ENCODE measurements at places on chromosomes 4 and X.

GRCh38 chrX:148647651-148648050 lies 147.2 kb downstream of the AFF2 start:
- no peak for DNase-seq

DNA sequence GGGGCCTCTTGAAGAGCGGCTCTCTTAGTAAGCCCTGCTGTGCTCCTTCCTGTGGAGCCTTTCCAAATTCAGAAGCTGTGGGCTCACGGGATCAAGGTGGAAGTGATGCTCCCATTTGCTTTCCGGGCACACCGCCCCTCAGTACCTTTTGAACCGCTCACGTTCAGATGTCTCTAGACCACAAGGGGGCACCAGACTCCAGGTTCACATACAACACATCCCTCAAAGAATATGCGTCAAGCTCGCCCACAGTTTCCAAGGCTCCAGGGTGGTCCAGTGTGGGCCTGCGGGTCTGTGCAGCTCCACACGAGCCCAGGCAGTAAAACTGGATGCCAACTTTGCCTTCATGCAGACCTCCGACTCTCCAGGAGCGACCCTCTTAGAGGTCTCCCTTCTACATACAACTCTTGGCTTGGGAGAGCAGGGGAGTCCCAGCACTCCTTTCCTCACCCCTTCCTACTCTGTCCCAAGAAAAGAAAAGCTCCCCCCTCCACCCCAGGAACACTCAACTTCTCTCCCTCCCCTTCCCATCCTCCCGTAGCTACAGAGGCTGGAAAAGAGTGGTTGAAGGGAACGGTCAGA lies 11.0 kb downstream of the SUPT20HL1 start:
- peak; percentile 77 for DNase-seq

- DNase-seq: no peak
Observed at GRCh38 chr4:147843162-147843561, 111.3 kb downstream of the ARHGAP10 start.

DNA sequence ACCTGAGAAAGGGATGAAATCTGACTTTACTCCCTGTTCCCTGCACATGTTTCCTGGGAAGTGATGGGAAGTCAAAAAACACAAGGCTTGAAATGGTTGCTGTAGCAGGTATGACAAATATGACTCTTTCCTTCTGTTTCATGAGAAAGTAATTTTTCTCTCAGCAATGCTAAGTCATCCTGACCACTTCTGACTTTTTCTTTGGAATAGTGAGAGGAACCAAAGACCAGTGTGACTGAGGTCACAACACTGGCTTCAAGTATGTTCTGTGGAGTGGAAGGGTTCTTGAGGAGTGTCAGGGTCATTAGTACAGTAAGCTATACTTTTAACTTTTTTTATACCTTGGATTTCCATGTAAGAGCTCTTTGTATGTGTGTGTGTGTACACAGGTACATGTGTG lies 225.3 kb downstream of the PPP3CA start:
- no peak for DNase-seq

DNA sequence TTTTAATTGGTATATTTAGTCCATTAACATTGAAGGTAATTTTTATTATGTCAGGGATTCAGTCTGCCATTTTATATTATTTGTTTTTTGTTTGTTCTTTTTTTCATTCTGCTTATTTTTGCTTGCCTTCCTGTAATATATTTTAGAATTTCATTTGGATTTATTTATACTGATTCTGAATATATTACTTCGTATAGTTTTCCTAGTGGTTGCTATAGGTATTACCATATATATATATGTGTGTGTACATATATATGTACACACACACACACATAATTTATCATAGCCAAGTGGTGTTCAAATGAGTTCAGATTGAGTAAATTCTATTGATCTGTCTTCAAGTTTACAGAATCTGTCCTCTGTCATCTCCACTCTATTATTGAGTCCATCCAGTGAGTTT lies 11.2 kb downstream of the CITED1 start:
- no peak for DNase-seq

- DNase-seq: no peak
Observed at GRCh38 chr4:68070302-68070701, 59.4 kb downstream of the TMPRSS11F start.

DNA sequence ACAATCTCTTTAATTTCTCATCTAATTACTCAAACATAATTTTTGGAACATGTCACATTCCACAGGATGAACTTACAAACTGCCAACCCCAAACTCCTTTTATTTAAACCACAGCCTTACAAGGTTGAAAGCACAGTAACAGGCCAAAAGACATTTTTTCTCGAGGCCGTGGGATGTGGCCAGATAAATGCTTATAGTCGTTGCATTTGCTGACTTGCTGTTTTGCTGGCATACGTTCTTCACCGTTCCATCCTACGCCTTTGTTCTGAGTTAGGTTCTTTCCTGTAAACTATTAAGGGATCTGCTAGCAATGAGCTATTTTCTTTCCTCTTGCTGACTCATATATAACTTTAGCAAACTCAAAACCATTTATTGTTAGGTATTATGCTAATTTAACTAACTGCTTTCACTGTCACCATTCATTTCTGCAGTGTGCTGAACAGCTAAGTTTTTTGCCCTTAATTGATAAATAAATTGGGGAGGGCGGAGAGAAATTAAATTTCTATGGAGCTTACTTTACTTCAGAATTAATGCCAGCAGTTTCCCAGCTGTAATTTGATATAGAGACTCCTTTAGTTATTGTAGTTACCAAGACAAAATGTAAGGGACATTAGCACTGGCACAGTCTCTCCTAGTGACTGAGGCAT lies 135.1 kb upstream of the PACRGL start:
- DNase-seq: no peak

- DNase-seq: no peak
Observed at GRCh38 chr4:154608361-154609252, 3.8 kb downstream of the FGG start.

- peak; percentile 82 for DNase-seq
Observed at GRCh38 chr4:40269133-40269532, 66.0 kb upstream of the CHRNA9 start.

DNA sequence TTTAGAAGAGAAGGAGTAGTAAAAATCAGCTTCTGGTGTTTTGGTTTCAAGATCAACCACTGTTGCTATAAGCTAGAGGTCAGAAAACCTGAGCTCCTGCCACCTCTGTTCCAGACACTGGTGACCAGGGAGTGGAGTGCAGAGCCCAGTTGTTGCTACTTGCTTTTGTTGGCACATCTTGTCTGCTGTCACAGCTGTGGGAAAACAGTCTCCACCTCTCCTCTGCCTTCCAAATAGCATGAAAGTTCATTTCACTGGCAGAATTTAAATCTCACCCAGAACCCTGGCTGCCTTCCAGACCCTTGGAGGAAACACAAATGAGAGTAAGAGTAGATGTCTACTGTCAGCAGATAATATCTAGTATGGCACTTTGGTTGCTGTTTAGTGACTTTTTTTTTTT lies 297.5 kb upstream of the KLF3 start:
- peak; percentile 9 for DNase-seq

DNA sequence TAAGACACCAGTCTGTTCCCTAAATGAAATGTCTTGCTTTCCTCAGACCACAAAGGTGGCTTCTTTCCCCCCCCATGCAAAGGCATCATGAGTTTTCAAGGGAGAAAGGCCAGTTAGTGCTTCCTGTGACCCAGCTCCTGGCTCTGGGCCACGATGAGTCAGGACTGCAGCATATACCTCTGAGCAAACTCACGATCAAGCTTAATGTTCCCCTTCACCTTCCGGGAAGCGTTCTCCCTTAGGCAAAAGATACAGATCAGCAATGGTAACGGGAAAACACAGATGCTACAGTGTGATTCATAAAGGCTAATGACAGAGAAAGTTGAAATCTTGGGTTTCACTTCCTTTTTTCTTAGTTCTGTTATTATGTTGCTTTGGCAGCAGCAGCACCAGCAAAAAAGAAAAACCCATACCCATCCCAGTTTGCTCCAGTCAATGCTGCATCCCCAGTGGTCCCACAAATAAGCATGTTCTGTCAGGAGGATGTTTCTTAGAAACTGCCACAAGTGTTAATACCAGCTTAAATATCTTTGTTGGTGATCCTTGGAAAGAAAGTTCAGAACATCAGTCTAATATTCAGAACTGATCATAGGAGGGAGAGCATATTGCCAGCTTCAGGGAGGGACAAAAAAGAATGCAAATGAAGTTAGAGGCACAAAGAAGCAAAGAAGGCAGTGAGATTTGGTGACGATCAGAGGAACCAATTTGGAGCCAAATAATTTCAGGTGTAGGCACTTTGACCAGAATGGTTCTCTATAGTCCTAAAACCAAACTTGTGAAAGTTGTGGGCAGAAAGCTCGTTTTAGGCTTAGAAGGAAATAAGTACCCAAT lies 41.2 kb downstream of the LONRF3 start:
- DNase-seq: no peak

- DNase-seq: no peak
Observed at GRCh38 chr4:74654230-74654681, 140.1 kb downstream of the BTC start.

GRCh38 chr4:169372791-169373190 lies 102.0 kb upstream of the SH3RF1 start:
- no peak for DNase-seq

DNA sequence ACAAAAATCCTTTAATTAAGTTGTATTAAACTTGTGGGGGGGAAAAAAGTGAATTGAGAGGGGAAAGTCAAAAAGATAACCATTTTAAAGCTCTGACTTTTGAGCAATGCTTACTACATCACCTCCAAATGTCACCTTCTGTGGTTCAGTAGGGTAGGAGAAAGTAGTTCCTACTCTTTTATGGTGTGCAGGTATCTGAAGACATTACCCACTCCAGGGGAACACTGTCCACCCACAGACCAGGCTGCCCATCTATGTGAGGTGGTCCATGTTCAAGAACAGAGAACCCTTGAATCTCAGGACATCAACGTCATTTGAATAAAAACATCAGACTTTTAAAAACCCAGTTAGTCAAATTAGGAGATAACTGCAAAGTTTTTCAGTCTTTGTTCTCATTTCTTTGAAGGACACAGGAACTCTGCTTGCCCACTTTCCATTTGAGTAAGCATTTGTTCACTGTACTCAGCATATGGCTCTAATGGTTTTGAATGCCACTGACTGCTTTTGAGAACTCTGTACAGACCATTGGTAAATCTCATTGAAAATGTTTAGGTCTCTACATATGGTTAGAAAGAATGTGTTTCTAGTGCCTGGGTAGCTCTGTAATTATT lies 18.4 kb downstream of the NMU start:
- no peak for DNase-seq

- no peak for DNase-seq
Observed at GRCh38 chr4:66204534-66205247, 534.4 kb upstream of the EPHA5 start.

- DNase-seq: no peak
Observed at GRCh38 chrX:94366616-94367015, 692.6 kb downstream of the FAM133A start.

GRCh38 chrX:8364369-8365141 lies 100.1 kb upstream of the VCX3B start:
- DNase-seq: no peak

GRCh38 chr4:85763202-85763601 lies 288.3 kb downstream of the ARHGAP24 start:
- no peak for DNase-seq

DNA sequence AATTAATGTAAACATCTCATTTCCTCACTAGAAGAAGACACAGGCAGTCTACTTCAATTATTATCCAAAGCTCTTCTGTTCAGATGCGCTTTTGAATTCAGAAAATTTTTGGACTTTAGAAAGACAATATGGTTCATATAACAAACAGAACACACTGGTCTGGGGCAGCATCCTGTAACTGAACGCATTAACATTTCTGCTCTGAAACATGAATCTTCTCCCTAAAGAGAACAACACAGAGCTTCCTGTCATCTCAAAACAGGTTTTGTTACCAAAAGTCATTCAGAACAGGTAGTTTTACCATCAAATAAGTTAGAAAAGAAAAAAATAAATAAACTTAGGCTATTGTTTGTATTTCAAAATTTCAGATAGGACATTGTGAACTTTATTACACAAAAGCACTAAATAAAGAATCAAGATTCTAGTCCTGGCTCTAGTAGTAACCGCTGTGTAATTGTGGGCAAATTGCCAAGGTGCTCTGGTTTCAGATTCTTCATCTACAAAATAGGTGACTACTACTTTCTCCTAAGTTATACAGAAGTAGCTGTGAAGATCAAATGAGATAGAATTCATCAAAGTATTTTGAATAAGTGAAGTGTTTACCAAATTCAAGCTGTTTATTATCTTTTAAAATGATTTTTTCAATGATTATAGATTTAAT lies 252.3 kb upstream of the RASGEF1B start:
- peak; percentile 6 for DNase-seq

DNA sequence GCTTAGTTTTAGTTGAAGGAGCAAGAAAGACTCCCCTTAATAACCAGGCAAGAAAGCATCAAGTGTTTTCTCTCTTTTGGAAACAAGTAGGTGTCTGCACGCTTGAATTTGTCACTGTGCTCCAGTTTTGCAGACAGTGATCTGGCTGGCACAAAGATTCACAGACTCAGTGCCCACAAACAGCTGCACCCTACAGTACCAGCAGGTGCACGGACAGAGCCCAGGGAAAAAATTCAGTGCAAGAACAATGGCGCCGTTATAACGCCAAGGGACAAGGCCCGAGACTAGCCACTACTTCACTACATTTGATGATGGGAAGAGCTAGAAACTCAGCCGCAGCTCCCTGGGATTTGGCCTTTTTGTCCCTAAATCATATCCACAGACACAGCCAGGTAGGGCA lies 56.0 kb downstream of the ZNF827 start:
- DNase-seq: no peak

DNA sequence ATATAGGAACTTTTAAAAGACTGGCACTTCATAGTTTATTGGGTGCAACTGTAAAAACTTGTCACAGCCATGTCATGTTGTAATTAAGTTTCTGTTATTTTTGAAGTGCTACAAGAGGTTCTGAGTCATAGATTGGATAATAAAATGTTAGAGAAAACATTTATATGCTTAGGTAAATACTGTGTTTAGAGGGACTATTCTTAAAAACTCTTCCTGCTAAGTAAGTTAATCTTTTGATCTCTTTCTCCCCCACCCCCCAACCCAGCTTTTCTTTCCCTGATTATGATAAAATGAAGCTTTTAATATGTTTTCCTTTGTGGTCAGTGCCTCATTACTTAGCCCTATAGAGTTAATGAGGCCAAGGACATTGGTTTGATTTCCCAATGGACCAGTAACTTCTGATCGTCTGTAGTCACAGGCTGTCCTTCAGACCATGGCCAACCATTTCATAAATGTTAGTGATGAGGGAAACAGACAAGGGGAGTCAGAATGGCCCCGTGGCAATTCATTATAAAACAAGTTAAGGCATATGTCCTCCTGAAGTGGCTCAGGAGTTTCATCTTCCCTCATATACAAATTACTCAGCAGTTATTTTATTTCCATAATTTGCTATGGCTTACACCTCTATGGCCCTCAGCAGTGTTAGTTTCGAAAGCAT lies 3.9 kb upstream of the PDLIM5 start:
- no peak for DNase-seq

DNA sequence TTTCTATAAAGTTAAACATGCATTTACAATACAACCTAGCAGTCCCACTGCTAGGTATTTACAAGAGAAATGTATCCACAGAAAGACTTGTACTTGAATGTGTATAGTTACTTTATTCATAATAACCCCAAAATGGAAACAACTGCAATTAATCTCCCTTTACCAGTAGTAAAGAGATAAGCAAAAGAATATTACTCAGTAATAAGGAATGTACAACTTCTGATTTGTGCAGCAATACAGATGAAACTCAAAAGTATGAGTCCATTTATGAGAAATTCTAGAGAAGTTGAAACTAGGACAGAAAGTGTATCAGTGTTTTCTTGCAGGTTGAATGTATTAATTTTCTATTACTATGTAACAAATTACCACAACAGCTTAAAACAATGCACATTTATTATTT lies 15.2 kb downstream of the USP53 start:
- no peak for DNase-seq

GRCh38 chr4:26173619-26174018 lies 147.2 kb upstream of the RBPJ start:
- DNase-seq: no peak
